ENCODE measurements at places on chromosomes 1 and 21.

DNA sequence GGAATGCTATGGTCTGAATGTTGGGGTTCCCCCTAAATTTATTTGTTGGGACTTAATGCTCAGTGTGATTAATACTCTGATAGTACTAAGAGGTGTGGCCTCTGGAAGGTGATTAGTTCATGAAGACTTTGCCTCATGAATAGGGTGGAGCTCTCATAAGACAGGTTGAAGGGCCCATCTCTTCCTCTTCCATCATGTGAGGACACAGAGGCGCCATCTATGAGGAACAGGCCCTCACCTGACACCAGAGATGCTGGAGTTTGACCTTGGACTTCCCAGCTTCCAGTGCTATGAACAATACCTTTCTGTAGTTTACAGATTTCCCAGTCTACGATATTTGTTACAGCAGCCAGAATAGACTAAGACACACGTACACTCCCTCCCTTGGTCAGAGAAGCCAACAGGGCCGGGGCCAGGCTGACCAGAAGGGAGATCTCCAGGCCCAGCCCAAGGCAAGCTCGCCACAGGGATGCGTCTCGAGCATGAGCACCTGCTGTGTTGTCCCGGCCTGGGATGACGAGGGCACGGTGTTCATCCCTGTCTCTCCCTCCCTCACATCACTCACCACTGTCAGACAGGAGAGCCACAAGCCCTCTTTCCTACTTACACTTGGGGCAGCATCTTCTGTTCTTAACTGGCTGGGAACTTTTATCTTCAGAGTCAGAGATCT lies 4.7 kb upstream of the ABCG1 start:
- DNase-seq: no peak

DNA sequence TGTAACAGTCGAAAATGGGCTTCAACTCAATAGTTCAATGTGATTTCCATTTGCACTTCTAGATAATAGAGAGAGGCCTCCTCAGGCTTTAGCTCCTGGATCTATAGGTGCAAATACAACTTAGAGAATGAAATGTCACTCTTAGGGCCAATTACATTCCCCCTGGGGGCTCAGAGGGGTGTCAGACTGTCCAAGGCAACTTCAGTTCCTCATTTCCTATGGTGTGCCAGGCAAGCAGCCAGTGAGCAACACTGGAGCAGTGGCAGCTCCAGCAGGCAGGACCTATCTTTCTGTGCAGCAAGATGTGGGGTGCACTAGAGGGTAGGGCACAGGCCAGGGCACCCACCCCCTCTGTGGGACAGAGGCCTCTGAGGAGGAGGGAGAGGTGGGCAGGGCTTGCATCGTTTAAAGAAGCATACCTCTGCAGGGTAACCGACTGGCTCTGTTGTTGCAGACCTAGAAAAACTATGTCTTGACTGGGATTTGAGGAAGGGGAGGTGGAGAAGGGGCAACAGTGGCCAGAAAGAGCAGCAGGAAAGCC lies 97.3 kb downstream of the SUSD4 start:
- no peak for DNase-seq

GRCh38 chr21:27104846-27105431 lies 138.1 kb upstream of the ADAMTS5 start:
- no peak for DNase-seq

DNA sequence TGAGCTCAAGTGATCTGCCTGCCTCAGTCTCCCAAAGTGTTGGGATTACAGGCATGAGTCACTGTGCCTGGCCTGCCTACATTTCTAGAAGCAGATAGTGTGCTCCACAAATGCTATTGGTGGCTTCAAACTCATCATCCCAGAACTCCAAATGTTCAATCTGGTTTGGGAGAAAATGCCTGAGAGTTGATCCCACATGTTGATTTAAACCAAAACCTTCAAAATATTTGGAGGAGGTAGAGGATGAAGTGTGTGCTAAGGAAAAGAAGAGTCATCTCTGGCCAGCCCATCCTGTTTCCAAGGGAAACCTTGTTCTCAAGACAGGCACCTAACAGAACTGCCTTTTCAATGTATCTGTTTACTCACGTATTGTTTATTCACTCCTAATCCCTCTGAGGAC lies 55.4 kb upstream of the GRHL3 start:
- no peak for DNase-seq

DNA sequence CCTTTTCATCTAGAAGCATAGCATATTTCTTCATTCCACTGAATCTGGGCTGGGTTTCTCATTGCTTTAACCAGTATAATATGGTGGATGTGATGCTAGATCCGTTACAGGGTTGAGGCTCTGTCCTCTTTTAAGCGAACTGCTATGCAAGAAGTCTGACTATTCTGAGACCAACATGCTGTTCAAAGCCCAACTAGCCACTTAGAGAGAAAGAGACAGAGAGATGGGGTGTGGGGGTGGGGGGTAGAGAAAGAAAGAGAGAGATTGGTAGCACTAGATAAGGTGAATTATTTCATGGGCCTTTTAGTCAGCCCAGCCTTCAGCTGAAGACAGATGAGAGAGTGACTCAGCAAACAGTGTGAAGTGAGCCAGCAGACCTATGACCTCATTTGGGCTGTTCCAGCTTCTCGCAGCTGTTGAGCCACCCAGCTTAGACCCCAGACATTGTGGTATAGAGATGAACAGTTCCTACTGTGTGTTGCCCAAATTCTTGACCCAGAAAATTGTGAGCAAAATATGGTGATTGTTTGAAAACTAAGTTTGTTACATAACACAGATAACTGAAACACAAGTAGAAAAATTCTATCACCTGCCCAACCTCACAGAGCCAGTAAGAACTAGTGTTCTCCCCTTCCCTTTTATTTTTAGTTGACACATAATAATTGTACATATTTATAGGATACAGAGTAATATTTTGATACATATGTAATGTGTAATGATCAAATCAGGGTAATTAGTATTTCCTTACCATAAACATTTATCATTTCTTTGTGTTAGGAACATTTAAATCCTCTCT lies 40.7 kb upstream of the PRKACB start:
- DNase-seq: no peak

GRCh38 chr21:36384885-36385232 lies 333 bp upstream of the CHAF1B start:
- no peak for DNase-seq

DNA sequence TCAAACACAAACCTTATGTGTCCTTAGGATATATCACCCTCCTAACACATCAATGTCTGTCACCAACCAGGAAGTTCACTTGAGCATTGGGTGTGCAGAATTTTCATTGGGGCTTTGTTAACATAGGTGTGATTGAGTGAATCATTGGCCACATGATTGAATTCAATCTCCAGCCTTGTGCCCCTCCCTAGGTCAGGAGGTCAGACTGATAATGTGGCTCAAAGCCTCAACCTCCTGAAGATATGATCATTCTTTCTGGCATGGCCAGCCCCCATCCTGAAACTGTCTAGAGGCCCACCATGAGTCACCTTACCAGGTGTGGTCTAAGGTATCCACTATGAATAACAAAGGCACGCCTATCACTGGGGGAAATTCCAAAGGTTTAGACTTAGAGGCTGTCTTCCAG lies 90.1 kb downstream of the PKN2 start:
- DNase-seq: no peak

Data from activated CD8-positive, alpha-beta memory T cell treated with anti-CD3 and anti-CD28 coated beads for 1 hour (primary cell).